ENCODE measurements at places on chromosomes 7 and 10. TPM values are rescaled to one million over a fixed set of nuclear protein-coding genes. Genes with fewer than 3 reads are reported as not detected.

- H3K36me3 ChIP-seq = no peaks in the 10 kb centered on the region
- no peaks in the 10 kb centered on the region for H3K4me1 ChIP-seq
These were observed 16.6 kb upstream of the AQP1 start for GRCh38 chr7:30894866-30895605.

DNA sequence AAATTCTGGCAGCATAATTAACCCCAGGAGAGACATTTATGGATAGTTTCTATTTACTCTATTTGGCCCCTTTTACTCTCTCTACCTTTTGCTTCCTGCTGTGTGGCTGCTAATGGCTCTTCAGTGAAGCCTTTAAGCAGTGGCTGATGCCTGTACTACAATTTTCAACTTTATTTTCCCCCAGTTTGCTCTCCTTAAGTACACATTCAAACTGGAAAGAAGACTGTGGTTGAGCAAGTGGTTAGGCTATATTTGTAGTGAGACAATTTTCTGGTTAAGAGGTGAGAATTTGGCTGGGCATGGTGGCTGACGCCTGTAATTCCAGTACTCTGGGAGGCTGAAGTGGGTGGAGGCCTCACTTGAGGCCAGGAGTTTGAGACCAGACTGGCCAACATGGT lies 8.5 kb upstream of the RSBN1L start:
- H3K27ac ChIP-seq = no peak overlapping the region
- H3K27me3 ChIP-seq = no peaks in the 10 kb centered on the region
- peaks cover 3% of the 10 kb centered on the region for H3K4me1 ChIP-seq
- DNase-seq = no peak

DNA sequence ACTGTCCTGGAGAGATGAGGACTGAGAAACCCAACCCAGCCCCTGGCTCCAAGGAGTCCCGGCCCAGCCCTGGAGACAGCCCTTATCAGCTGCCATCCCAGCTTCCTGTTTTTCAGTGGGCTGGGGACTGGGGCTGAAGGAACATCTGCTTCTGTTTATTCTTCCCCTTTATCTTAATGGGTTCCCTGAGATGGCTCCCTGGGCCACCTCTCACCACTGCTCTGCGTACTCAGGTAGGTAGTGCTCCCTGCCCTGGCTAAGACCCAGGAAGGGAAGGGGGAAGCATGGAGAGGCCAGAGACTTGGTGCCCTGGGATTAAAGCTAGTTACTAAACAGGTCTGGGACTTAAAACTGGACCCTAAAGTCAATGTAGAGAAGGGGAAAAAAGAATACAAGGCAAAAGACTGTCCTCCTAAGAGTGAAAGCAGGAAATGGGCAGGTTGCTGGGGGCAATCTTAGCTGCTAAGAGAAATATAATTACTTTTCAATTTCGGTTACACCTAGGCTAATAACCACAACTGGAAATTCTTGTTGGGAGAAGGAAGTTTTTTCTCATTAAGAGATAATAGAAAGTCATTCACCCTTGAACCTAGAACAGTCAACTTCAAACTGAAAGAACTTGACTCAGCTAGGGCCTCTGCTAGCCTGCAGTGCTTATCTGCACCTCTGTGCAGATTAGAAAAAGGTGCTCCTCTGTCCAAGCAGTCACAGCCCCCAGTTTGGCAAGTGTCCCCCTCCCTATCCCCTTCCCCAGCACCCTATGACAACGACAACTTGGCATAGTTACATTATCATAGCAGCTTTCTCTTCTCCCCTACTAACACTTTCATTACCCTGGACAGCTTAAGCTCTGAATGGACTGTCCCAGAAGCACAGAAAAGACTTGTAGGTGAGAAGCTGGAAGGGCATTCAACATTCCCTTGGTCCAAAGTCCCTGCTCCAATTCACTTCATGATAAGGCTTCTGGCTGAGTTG lies 65.6 kb upstream of the KDM7A start:
- H3K27ac ChIP-seq = no peak overlapping the region
- no peak overlapping the region for H3K4me3 ChIP-seq

DOCK1 gene
- 11.7 TPM for total RNA-seq

- no peak overlapping the region for H3K4me3 ChIP-seq
- no peak overlapping the region for H3K27ac ChIP-seq
- H3K4me1 ChIP-seq = no peaks in the 10 kb centered on the region
- DNase-seq = no peak
These were observed 316.5 kb upstream of the IMMP2L start for GRCh38 chr7:111878785-111879184.

PSD gene
- 4.6 TPM for total RNA-seq

PLAU gene
- 3.8 TPM for total RNA-seq

TMEM26 gene
- total RNA-seq = 3.4 TPM

GRCh38 chr10:74234569-74234968 lies 83.5 kb downstream of the ADK start:
- H3K4me3 ChIP-seq = no peak overlapping the region
- no peak for DNase-seq
- H3K36me3 ChIP-seq = no peaks in the 10 kb centered on the region
- no peak overlapping the region for H3K27ac ChIP-seq
